ENCODE measurements at places on chromosomes 11 and 22. TPM values are rescaled to one million over a fixed set of nuclear protein-coding genes. Genes with fewer than 3 reads are reported as not detected.

CNGA4 gene
- 0.06 TPM for total RNA-seq

AIFM3 gene
- 3.5 TPM for total RNA-seq

OR8D1 gene
- total RNA-seq: not detected

OR52I1 gene
- not detected for total RNA-seq

DDIAS gene
- 14.9 TPM for total RNA-seq

CCDC89 gene
- total RNA-seq: not detected

DENND6B gene
- 2.8 TPM for total RNA-seq

SPON1 gene
- not detected for total RNA-seq

VSIG10L2 gene
- total RNA-seq: not detected

UBQLN3 gene
- not detected for total RNA-seq

RCOR2 gene
- 0.99 TPM for total RNA-seq

GLYAT gene
- total RNA-seq: not detected

ZFTA gene
- 5.7 TPM for total RNA-seq

TOM1 gene
- total RNA-seq: 12.9 TPM

OR52E8 gene
- total RNA-seq: not detected

KBTBD4 gene
- total RNA-seq: 18.2 TPM

CCDC73 gene
- total RNA-seq: not detected

CEP57 gene
- 16.7 TPM for total RNA-seq

SWAP70 gene
- 28.7 TPM for total RNA-seq

EFCAB6 gene
- total RNA-seq: 0.41 TPM

IGSF22 gene
- not detected for total RNA-seq

SCUBE2 gene
- total RNA-seq: 0.37 TPM

HPX gene
- total RNA-seq: 0.51 TPM

Data from A549 treated with Hydrocortisone at 1 μM for 4 hours (cell line).